ENCODE measurements at places on chromosomes 2 and 18. TPM values are rescaled to one million over a fixed set of nuclear protein-coding genes. Genes with fewer than 3 reads are reported as not detected.

Gene SLC9A4
- total RNA-seq: 0.12 TPM

DNA sequence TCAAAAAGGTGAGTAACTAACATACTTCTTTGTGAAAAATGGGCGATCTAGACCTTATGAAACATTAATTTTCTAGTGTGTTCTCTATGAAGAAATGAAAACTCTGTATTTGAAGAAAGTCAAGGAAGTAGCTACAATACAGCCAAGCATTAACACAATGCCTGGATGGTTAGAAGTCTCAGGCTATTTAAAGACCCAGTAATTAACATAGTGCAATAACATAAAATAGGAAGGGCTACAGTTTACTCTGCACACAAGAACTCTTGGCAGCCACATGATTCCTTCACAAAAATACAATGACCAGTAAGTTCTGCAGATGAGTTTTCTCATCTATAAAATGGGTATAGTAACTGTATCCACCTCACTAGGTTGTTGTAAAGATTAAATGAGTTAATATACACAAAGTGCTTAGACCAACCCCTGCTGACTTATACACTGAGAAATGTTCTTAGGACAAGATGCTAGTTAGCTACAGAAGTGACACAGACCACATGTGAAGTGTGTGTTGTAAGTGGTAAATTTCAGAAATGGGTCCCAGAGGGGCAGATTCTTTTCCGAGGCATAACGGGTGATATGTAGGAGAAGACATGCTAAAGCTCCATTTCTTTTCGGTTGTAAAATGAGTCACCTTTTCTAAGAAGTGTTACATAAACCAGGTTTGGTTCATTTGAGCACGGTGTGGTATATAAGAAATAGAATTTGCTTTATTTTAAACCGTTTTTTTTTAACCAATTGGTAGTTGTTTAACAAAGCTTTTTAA lies 61.8 kb downstream of the CXCR4 start:
- H3K36me3 ChIP-seq: no peaks in the 10 kb centered on the region
- peak overlapping the region; percentile 93 for H3K27ac ChIP-seq
- no peaks in the 10 kb centered on the region for H3K27me3 ChIP-seq
- no peak for DNase-seq
- H3K4me1 ChIP-seq: peaks cover 43% of the 10 kb centered on the region

DNA sequence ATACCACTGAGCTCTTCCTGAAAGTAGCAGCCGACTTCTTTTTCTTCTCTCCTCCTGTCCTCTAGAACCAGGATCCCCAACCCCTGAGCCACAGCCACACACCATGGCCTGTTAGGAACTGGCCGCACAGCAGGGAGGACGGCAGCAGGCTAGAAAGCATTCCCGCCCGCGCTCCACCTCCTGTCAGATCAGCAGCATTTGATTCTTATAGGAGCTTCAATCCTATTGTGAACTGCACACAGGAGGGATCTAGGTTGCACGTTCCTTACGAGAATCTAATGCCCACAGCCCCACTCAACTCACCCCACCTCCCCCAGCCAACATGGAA lies 179.1 kb upstream of the SH3BP4 start:
- peaks cover 5% of the 10 kb centered on the region for H3K4me1 ChIP-seq
- peaks cover 66% of the 10 kb centered on the region for H3K27me3 ChIP-seq
- H3K27ac ChIP-seq: no peak overlapping the region
- H3K36me3 ChIP-seq: peaks cover 2% of the 10 kb centered on the region

DNA sequence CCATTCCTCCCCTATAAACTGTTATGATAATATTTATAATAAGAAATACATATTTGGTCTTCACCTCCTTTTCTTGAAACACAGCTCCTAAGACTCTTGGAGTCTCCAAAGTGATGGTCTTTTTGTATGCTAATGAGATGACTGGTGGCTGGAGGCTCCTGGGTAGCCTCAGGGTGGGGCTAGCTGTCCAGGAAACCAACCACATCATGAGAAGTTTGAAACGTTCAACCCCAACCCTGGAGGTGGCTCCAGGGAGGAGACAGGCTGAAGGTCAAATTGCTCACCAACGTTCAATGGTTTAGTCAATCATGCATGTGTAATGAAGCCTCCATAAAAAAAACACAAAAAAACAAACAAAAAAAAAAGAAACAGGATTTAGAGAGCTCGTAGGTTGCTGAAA lies 298.7 kb upstream of the MGAT5 start:
- peaks cover 9% of the 10 kb centered on the region for H3K4me1 ChIP-seq
- no peak overlapping the region for H3K27ac ChIP-seq
- H3K36me3 ChIP-seq: peaks cover 2% of the 10 kb centered on the region
- peaks cover 48% of the 10 kb centered on the region for H3K27me3 ChIP-seq

GRCh38 chr2:55627915-55628314 lies 10.5 kb upstream of the PPP4R3B start:
- no peaks in the 10 kb centered on the region for H3K36me3 ChIP-seq
- no peak overlapping the region for H3K4me3 ChIP-seq
- no peak for DNase-seq
- no peak overlapping the region for H3K27ac ChIP-seq
- H3K27me3 ChIP-seq: no peaks in the 10 kb centered on the region
